Panc1 (cell line): ENCODE measurements at places on chromosomes 7 and 10. TPM values are rescaled to one million over a fixed set of nuclear protein-coding genes. Genes with fewer than 3 reads are reported as not detected.

DNA sequence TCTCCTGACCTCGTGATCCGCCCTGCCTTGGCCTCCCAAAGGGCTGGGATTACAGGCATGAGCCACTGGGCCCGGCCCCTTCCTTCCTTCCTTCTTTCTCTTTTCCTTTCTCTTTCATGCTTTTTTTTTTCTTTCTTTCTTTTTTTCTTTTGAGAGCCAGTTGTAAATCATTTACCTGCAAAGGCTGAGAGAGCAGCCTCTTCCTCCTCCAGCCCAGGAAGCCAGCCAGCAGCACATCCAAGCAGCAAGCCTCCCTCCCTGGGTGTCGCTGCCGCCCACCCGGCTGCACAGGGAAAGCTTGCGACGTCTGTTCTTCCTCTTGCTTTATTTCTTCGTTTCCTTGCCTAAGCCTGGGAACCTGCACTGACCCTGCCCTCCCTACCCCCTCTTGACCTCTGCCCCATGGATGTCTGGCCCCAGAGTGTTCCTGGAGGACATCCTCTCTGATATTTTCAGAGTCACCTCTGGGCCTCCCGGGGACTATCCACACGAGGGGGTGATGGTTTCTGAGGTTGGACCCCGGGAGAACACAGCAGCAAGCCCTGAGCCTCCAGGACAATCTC is 62.8 kb upstream of the MYL10 start:
- no peak for DNase-seq

GRCh38 chr7:28060371-28060950 is 120.1 kb downstream of the JAZF1 start:
- no peak for DNase-seq

GRCh38 chr7:47806701-47807103 is 141.6 kb downstream of the PKD1L1 start:
- DNase-seq, result no peak

GRCh38 chr10:131068760-131069159 is 242.8 kb downstream of the TCERG1L start:
- DNase-seq, result no peak

GRCh38 chr10:79050896-79051555 is 17.7 kb upstream of the ZMIZ1 start:
- no peak for DNase-seq

DNA sequence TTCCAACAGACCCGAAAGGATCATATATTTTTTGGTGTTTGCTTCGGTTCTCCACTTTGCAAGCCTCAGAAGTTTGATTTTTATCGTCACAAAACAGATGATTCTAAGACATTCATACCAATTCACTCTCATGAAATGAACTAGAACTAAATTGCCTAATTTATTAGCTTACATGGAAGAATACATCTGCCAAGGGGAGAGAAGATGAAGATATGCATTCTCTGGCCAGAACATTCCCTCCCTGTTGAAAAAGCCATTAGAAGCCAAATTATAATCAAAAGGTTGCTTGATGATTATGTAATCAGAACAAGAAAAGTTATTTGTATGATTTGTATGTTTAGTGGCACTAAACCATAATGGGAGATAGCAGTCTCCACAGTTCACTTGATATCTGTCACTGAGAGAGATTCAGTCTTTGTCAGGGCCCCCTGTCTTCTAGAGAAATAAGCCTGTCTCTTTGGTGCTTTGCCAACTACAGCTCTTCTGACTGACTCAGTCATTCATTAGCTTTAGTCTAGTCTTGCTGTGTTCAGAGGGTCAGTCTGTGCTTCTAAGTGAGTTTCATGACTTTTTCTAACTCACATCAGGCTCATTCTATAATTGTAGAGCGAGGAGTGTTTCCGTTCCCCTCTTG is 95.3 kb upstream of the GNAI1 start:
- DNase-seq, result no peak

- DNase-seq, result no peak
Observed at GRCh38 chr7:106063024-106063423, 49.1 kb downstream of the SYPL1 start.

DNA sequence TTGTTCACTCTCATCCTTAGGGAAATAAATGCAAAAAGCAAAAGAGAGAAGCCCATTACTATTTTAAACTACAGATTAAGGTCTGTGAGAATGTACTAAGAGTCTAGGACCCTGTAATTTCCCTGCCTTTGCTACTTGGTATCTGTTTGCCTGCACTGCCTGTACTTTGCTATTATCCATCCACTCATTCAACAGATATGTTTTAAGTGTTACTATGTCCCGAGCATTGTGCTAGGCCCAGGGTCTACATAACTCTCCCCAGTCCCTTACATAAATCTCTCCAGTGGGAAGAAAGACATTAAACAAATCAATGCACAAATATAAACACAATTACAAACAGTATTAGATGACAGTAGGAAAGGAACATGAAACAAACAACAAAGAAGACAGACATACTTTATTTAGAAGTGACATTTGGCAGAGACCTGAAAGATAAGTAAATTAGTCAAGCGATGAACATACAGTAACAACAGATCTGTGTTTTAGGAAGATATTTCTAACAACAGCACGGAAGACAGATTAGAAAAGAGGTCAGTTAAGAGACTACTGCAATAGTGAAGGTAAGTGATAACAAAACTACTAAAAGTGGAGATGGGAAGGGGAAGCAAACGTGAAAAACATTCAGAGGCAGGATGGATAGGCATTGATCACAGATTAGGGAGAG is 30.0 kb downstream of the ZNF800 start:
- DNase-seq, result no peak

DNA sequence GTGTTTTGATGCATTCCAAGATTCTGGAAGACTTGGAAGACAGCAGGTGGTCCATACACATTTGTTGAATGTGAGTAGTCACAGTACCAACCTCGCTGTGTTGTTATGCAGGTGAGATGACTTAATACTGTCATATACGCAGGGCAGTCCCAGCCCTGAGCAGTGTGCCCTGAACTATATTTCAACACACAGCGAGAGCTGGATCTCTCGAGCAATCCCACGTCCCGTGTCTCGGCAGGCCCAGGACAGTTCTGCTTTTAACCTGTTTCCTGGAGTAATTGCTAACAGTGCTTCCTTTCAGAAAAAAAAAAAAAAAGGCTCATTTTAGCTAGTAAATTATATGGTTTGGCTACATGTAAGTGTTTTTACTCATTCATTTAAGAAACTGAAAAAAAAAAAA is 179.7 kb downstream of the PRKCQ start:
- no peak for DNase-seq

DNA sequence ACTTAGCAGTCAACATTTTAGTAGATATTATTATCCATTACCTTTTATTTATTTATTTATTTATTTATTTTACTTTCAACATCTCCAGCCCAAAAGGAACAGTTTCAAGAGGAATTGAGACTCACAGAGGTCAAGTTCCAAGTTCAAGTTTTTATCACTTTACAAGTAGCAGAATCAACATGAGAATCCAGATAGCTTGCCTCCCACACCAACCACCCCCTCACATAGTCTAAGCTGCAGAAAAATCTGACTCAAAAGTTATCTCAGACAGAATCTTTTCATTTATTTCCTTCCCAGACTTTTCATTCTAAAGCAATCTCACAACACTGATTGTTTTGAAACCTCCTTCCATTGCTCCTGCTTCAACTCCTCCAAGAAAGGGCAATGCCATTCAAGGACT is 129.6 kb downstream of the GRM3 start:
- no peak for DNase-seq

GRCh38 chr7:64959072-64959747 is 31.6 kb downstream of the ZNF117 start:
- no peak for DNase-seq

DNA sequence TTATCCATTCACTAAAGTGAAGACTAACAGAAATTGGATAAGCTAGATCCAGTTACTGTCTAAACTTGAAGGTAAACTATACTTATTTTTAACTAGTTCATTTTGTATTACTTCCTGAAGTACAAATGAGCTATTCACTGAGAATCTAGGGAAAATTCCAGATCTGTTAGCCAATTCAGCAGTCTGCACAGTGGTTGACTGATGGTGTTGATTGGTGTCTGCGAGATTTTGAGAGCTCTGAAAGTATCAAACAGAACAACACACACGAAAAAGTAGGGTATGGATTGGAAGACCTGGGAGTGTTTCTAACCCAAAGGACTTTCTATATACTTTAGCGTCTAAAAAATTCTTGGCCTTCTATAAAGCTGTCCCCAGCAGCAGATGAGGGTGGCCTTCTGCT is 33.6 kb upstream of the AGR2 start:
- no peak for DNase-seq

DNA sequence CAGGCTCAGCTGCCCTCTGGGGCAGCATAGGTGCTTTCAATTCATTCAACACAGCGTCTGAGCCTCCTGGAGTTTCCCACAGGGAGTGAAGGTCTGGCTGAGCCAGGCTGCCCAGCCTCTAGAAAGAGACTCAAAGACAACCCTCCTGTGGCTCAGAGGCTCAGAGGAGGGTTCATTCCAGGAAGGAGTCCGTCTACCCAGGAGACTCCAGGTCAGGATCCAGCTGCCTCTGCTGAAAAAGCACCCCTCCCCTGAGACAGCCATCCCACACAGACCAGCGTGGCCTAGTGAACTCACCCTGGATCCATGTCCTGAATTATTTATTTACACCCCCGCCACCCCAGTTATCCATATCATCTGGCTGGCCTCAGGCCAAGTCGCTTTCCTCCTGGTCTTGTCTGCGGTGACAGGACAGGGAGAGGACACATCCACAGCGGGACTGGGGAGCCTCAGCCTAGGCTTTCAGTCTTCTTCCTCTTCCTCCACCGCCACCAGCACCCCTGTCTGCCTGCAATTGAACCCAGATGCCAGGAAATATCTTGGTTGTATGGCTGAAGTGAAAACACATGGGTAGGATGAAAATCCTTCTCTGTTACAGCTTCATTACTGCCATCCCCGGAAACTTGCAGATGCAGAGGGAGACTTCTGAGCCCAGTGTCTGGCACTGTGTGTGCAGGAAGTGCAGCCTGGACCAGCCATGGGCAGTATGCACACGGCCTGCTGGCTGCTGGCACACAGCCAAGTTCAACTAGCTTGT is 44.0 kb upstream of the COL13A1 start:
- DNase-seq, result no peak

DNA sequence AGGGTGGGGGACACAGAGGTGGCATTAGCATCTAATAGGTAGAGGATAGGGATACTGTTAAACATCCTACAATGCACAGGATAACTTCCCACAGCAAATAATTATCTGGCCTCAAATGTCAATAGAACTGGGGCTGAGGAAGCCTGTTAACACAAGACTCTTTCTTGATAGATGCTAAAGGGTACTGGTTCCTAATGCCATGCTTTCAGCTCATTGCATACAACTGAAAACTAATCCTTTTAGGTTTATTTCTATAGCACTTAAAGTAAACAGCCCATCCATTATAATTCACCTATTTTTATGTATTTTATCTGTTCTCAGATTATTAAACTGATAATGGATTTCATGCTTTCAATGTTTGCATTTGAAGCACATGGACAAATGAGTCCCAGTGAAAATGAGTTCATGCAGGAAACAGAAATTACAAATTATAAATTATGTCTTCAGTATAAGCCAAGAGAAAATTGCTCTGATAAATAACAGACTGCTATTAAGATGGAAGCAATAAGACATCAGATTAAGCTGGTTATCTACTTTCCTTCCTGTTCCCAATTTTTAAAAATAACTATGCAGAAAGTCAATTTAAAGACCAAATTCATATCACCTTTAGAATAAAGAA is 66.4 kb downstream of the AKR1D1 start:
- DNase-seq, result no peak

- no peak for DNase-seq
Observed at GRCh38 chr10:43411536-43411935, 2.5 kb upstream of the HNRNPF start.

TSC22D4 gene
- total RNA-seq, result 82.6 TPM

FAM25G gene
- not detected for total RNA-seq

PDGFA gene
- 18.5 TPM for total RNA-seq

BMI1 gene
- 55.1 TPM for total RNA-seq

TMEM184A gene
- 9.2 TPM for total RNA-seq

MGAM2 gene
- total RNA-seq, result 0.10 TPM
